ENCODE measurements at places on chromosomes 2 and 18.
A peak's percentile ranks its signal among the peaks of the same experiment; 100 is the strongest.

- no peak for DNase-seq
Measured at GRCh38 chr2:227613272-227613660, 1.4 kb downstream of the SCYGR3 start.

DNA sequence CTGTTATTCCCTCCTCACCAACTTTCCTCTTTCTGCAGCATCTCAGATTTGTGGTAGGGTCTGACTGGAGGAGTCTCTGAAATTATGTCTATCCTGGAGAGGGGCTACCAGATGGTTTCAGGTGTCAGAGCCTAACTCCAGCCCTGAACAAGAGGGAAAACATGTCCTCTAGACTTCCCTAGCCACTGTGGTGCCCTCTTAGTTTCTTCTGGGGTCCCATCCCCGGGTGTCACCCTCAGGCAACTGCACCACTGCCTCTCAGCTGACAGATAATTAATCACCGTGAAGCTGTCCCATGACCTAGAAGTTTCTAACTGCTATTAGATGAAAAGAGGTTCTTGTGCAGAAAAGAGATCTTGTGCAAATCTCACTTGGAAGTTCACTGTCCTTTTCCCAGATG is 95.1 kb upstream of the CELF4 start:
- no peak for DNase-seq

- no peak for DNase-seq
Measured at GRCh38 chr2:101361121-101361520, 26.2 kb downstream of the CREG2 start.

DNA sequence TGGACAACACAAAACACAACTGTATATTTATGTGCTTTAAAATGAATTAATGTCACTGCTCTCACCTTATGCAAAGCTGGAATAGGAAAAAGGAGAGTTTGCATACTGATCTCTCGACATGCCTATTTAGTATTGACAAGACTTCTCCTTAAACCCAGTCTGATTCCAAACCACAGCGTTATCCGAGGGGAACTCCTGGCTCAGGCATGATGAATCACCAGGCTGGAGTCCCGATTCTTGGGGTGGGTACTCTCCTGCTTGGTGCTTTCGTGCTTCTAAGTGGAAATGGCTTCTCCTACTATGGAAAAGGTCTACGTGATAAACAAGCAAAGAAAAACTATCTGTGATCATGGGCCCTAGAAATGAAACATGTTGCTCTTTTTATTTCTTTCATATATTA is 88.9 kb upstream of the SLC35G4 start:
- DNase-seq: no peak

DNA sequence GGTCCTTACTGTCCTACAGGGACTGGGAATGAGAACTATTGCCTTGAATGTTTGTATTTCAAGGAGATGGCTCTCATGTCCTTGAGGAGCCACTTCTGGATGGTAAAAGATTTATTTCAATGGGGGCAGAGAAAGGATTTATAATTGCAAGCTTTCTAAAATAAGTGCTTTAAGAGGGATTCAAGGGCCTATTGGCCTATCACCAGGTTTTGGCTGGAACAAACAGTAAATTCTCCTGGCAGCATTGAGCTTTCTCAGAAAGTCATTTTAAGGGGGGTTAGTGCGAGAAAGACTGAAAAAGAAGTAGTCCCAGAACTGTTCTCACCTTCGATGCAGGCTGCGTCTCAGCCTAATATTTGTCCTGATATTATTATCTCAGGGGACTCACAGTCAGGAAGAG is 29.8 kb downstream of the DPP10 start:
- no peak for DNase-seq

DNA sequence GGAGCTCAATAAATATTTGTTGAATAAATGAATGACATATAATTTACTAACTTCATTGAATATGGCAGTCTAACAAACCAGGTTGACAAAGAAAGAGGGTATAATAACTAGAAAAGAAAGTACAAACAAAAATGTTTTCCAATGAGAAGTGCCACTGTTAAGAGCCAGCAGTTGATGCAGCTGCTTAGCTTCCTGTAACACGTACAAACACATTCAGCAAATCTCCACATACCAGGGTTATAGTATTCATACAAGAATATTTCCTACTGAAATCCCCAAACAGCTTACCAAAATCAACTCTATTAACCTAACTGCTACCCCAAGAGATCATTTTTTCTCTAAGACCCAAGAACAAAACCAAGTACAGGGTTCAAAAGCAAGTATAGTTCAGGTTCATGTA is 77.7 kb downstream of the THADA start:
- DNase-seq: no peak

DNA sequence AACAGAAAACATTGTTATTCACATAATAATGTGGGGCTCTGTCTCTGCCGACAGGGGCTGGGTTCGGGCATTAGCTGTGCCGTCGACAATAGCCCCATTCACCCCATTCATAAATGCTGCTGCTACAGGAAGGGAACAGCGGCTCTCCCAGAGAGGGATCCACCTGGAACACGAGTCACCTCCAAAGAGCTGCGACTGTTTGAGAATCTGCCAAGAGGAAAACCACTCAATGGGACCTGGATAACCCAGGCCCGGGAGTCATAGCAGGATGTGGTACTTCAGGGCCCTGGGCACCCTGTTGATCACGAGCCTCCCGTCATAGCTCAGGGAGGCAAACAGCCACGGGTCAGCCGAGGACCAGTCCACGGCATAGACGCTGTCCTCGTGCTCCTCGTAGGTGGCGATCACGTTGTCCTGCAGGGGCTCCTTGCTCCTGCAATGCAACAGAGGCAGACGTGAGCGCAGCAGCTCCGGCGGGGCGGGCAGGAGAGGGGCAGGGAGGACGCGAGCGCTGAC is 188.5 kb downstream of the EIPR1 start:
- peak; percentile 51 for DNase-seq

GRCh38 chr2:237583385-237584295 is 6.9 kb downstream of the RAB17 start:
- no peak for DNase-seq

GRCh38 chr18:8254654-8255053 is 354.6 kb upstream of the RAB12 start:
- DNase-seq: no peak

DNA sequence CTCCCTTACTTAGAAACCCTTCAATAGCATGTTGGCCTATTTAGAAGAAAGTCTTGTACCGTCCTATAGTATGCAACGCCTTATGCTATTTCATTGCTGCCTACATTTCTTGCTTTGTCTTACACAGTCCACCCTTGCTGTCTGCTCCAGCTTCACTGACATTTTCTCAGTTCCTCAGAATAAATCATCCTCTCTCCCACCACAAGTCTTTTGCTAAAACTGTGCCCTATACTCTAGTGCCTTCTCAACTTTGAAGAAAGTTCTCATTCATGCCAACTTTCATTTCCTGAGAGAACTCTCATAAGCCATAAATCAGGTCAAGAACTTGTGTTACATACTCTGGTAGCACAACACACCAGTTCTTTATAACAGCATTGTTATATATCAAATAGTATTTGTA is 54.3 kb upstream of the COL3A1 start:
- no peak for DNase-seq

DNA sequence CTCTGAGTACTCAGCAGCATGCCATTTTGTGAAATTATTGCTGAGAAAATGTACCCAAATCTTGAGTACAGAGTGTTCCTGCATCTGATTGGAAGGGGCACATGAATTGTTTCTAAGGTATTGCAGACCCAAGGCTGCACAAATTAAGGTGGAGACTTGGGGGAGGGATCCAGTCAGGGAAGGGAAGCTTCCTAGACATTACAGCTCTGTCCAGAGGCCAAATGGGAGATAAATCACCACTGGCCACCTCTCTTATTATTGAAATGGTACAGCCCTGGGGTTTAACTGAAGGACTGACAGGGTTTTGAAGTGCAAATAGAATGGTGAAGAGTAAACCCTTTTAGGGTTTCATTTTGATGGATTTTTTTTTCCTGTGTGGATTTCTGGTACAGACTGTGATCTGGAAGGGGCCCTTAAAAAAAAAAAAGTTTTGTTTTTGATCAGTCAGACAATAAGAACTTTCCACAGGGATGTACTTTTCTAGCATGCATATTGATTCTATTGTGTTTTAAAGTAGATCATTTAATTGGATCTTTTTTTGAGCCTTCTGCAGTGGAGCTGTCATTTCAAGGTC is 119.4 kb downstream of the GREB1L start:
- no peak for DNase-seq

- DNase-seq: peak; percentile 21
Measured at GRCh38 chr2:53786352-53786704, 425 bp downstream of the ASB3 start.

- peak; percentile 58 for DNase-seq
Measured at GRCh38 chr2:62152000-62152399, 43.9 kb upstream of the B3GNT2 start.

DNA sequence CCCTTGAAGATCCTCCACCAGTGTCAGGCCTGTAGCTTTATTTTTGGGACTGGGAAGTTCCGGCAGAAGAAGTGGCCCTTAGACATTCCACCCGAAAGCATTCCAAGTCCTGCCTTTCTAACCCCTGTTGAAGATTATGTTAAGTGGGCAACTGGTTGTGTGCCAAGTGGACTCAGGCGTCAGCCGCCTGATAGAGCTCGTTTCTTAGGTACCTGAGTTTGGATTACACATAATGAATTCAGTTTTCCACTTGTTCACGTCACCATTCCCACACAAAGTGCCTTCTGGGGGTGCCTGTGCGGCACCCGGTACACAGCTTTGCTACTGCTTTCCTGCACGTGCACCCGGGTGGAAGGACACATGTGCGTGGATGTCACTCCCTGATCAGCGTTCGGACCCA is 156.5 kb downstream of the PTGR3 start:
- DNase-seq: no peak

- DNase-seq: no peak
Measured at GRCh38 chr2:151891566-151892194, 63.5 kb upstream of the ARL5A start.

GRCh38 chr18:63316612-63317555 is 2.7 kb downstream of the BCL2 start:
- peak; percentile 57 for DNase-seq

DNA sequence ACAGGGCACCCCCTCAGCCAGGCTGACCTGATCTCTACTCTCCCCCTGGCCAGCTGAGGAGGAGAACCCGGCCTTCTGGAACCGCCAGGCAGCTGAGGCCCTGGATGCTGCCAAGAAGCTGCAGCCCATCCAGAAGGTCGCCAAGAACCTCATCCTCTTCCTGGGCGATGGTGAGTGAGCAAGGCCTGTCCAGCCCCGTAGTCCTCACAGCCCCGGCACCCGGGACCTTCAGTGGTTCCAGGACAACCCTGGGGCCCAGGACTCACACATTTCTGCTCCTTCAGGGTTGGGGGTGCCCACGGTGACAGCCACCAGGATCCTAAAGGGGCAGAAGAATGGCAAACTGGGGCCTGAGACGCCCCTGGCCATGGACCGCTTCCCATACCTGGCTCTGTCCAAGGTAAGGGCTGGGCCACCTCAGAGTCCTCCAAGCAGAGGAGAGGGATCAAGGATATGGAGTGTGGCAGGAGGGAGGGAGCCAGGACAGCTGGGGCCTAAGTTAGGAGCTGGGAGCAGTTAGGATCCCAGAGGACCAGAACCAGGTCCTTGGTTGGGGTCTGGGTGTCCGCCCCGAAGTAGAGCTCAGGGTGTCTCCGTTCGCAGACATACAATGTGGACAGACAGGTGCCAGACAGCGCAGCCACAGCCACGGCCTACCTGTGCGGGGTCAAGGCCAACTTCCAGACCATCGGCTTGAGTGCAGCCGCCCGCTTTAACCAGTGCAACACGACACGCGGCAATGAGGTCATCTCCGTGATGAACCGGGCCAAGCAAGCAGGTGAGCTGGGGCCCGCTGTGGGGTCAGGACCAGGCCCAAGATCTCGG is 555 bp downstream of the ALPI start:
- DNase-seq: no peak

GRCh38 chr18:13390196-13390595 is 171.6 kb downstream of the LDLRAD4 start:
- DNase-seq: no peak

GRCh38 chr2:191748059-191748461 is 70.1 kb downstream of the NABP1 start:
- DNase-seq: no peak

- DNase-seq: peak; percentile 87
Measured at GRCh38 chr2:131673400-131674173, 145.9 kb downstream of the CCDC74A start.

- peak; percentile 95 for DNase-seq
Measured at GRCh38 chr2:173589604-173590275, 235.1 kb downstream of the CDCA7 start.

DNA sequence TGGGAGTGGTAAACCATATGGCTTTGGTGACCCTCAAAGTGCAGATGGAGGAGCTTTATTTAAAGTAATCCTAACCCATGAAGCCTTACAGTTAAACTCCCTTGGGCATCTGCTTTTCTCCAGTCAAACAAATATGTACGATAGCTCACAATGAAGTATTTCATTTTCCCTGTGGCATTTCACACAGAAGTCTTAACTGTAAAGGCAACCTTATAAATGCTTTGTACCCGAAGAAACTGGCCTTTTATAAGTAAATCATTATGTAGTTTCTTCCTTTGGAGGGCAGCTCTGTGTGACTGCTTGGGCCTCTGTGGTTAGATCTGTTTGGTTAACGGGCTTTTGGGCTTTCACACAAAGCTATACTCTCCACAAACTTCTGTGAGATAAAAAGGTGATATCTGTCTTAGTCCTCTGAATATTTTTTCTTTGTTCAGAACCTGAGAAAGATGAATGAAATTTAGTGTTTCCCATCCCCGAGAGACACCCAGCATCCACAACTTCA is 46.6 kb downstream of the SCN1A start:
- no peak for DNase-seq

DNA sequence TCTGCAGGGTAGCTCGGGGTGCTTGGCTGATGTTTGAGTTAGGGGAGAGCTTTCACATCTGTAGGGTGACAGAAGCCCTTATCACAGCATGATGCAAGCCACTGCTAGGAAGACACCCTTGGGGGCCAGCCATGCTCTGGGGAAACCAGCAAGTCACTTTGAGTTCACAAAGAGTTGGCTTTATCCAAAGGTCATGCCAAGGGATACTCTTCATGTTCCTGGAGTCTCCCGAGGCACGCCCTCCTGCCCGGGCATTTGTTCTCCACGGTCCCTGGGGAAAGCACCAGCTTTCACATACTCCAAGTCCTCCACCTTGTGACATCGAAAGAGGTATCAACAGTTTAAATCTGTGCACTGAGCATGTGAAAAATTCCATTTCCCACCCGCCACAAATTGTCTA is 227.7 kb downstream of the VAPA start:
- no peak for DNase-seq

DNA sequence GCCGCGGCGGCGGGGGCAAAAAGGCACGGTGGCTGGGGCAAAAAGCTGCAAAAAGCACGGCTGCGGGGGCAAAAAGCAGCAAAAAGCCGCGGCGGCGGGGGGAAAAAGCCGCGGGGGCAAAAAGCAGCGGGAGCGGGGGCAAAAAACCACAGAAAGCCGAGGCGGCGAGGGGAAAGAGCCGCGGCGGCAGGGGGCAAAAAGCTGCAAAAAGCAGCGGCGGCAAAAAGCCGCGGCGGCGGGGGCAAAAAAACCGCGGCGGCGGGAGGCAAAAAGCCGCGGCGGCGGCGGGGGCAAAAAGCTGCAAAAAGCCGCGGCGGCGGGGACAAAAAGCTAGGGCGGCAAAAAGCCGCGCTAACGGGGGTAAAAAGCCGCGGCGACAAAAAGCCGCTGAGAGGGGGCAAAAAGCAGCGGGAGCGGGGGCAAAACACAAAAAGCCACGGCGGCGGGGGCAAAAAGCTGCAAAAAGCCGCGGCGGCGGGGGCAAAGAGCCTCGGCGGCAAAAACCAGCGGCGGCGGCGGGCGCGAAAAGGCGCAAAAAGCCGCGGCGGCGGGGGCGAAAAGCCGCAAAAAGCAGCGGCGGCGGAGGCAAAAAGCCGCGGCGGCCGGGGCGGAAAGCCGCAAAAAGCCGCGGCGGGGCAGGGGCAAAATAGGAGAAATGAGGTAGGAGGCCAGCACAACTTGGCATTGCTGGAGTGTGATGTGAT is 123.4 kb downstream of the ANKRD30BL start:
- DNase-seq: no peak
